ENCODE measurements at places on chromosomes 4 and X. TPM values are rescaled to one million over a fixed set of nuclear protein-coding genes. Genes with fewer than 3 reads are reported as not detected.

Gene RTL5
- total RNA-seq = not detected

Gene EGFL6
- total RNA-seq = not detected

Gene UBL4A
- total RNA-seq = 61.7 TPM

Gene DOCK11
- total RNA-seq = 5.3 TPM

Gene BANK1
- total RNA-seq = not detected

Gene FAM47A
- not detected for total RNA-seq

Gene FAM47C
- total RNA-seq = not detected

Gene SOWAHB
- not detected for total RNA-seq

Gene UTP14A
- total RNA-seq = 53.5 TPM

Gene TIGD2
- total RNA-seq = 10.3 TPM

DNA sequence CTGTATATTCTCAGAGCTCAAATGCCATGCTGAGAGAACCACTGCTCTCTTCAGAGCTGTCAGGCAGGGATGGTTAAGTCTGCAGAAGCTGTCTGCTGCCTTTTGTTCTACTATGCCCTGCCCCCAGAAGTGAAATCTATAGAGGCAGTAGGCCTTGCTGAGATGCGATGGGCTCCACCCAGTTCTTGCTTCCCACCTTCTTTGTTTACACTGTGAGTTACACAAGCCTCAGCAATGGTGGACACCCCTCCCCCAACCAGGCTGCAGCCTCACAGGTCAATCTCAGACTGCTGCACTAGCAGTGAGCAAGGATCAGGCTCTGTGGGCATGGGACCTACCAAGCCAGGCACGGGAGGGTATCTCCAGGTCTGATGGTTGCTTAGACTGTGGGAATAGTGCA, 271.6 kb downstream of the CENPC start:
- no peak for DNase-seq

DNA sequence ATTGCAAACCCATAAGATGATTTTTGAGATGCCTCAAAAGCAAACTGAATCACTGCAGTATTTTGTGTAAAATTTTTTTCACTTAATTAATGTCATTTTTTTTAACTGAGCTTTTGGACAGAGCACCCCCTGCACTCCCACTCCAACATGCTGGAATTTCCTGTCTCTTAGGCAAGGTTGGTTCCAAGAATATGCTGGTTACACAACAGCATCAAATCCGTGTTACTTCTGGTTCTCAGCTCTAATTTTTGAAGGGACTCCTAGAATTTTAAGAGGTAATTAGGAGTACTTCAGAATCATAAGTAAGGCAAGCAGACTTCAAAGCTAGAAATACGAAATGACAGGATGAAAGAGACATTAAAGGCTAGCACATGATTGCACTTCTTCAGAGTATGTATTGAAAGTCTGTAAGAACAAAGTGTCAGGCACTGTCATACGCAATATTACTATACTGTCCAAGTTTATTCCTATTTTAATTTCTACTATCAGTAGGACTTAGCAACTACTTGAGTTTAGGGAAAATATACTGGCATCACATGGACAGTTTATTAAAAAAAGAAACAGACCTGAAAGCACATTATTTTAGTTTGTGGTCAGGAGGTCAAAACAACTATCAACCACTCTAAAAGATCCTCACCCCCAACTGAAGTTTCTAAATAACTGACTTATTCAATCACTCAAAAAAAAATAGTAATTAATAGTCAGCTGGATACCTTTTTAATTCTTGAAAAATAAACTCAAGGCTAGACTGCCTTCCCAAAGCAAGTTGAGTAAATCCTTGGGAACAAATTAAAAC, 1.6 kb upstream of the JCHAIN start:
- no peak for DNase-seq

GRCh38 chr4:119184128-119184527, 28.4 kb upstream of the USP53 start:
- DNase-seq = no peak

DNA sequence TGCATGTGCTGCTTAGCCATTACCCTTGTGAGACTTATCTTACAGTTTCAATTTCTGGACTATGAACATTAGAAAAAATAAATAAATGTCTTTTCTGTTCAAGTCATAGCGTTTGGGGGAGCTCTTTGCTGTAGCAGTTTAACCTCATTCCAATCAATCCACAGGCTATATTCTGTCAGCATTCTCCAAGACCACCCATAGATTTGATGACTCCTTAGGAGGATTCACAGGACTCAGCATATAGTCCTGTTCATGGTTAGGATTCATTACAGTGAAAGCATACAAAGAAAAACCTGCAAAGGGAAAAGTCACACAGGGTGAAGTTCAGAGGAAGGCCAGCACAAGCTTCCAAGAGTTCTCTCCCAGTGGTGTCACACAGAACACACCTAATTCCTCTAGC, 180.5 kb downstream of the ADAMTS3 start:
- no peak for DNase-seq

DNA sequence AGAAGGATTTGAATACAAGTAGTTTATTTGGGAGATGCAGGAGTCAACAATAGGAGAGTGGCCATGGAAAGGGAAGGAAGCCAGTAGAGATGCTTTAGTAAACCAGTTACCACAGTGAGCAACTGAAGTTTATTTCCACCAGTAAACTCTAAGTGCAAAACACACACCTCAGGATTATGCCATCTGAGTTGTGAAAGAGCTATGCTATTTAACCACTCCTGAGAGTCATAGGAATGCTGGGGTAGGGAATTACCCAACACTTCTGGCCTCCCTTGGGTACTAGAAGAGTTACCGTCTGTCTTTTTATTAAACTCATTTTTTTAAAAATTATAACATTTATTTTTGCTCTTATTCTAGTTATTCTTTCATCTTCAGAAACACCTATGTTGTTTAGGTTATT, 834.6 kb upstream of the AMOT start:
- DNase-seq = no peak

DNA sequence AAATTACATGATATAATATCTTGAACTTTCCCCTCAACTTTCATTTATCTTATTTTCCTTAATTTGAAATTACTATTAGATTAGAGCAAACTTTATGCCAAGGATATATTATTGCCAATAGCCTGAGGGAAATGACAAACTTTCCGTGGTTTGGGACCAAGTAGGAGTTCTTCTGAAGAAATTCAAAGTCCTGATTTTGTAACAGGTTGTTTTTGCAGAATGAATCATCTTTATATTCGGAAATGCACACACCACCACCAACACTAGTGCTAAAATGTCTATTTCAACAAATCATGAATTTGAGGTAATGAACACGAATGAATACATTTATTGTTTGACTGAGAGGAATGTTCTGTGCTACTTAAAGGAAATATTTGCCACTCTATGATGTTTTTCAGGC, 226.7 kb downstream of the GRIA2 start:
- DNase-seq = peak; percentile 28

DNA sequence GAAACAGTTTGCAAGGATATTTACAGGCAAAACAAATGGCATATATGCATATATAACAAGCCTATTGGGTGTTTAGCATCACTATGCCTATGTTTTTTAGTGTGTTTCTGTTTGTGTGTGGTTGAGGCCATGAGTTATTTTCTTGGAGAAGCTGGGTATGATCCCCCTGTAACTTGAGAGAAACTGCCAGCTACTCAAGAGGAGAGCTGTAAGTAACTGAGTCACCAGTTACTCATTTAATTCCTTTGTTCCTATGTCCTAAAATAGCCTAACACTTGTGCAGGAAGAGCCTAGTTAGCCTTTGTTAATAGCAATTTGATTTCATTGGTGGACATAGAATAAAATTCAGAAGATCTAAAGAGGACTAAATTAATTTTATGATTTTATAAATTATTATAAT, 79.1 kb downstream of the PWWP3B start:
- DNase-seq = peak; percentile 79

DNA sequence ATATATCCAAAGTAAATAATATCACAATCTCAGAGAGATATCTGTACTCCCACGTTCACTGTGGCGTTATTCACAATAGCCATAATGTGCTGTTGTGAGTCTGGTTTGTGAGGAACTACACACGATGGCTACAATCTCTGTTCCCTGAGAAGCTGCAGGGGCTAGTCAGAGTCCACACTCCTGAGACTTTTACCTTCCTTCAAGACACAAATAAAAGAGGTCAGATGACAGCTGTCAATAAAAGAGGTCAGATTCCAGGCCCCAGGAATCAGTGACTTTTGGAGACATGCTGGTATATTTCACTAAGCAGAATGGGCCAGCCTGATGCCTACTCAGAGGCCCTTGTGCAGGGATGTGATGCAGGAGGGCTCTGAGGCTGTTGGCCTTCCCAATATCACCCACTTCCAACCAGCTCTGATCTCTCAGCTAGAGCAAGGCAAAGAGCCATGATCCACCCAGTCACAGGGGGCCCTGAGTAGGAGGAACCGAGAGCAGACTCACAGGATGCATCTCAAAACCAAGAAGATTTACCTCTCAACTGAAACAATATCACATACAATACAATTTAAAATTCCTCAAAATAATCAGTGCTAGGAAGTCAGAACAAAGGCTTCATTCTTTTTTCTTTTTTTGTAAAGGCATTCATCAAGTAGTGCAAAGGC, 13.8 kb downstream of the FRYL start:
- DNase-seq = no peak

GRCh38 chrX:134603806-134604700, 54.2 kb downstream of the PLAC1 start:
- peak; percentile 78 for DNase-seq

DNA sequence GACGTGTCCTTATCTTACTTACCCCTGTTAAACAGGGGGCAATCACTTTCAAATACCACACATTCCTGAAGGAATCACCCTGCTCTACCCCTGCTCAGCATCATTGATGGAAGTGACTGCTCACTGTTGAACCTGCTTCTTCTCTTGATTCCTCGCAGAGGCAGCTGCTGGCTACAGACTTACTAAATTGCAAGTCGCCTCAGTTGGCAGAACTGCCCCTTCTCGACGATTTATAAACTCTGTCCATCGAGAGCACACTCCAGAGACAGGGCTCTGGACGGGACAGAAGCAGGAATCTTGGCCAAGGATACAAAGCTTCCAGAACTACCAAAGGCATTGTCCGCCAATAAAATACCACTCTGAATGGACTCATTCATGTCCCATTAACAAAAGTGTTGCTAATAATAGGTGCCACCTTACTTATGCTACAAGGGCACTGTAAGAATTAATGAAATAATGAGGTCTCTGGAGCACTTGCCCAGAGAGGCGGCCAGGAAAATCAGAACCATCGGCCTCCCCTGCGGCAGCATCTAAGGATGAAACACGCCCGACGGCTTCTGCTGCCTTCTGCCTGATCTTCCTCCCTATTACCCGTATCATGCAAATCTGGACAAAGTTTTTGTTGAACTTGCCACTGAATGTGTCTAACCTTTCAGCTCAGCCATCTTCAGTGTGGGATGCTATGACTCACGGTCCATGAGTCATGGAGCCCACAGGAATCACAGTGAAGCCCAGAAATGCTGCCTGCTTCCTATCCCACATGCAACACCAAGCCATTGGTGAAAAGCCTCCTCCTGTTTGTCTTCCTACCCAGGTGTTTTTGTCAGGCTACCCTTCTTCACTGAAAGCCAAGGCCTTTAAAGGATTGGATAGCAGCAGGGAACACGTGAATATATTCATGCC, 164.9 kb downstream of the MAML3 start:
- peak; percentile 99 for DNase-seq

GRCh38 chr4:1179089-1179441, 6.7 kb upstream of the SPON2 start:
- DNase-seq = no peak

- peak; percentile 58 for DNase-seq
These were observed 367.3 kb downstream of the CHIC1 start for GRCh38 chrX:73930300-73930699.

DNA sequence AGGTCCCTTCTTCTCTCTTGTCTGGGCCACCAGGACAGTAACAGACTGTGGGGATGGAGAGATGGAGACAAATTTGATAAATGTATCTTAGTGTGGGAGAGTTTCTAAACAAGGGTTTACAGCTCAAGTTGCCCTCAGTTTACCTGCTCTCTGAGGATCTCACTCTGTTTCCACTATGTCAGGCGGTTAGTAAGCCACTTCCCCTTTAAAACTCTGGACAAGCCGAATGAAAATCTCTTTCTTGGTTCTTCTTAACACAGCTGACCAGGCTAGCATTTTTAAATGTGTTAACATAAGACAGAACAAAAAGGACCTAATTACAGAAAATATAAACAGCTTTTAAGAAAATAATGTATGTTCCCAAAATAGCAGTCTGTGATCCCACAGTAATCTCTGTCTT, 2.9 kb upstream of the SCARB2 start:
- no peak for DNase-seq

- DNase-seq = no peak
These were observed 59.2 kb upstream of the PARM1 start for GRCh38 chr4:74873545-74874301.

GRCh38 chr4:139934057-139934707, 219.8 kb downstream of the MAML3 start:
- DNase-seq = no peak

DNA sequence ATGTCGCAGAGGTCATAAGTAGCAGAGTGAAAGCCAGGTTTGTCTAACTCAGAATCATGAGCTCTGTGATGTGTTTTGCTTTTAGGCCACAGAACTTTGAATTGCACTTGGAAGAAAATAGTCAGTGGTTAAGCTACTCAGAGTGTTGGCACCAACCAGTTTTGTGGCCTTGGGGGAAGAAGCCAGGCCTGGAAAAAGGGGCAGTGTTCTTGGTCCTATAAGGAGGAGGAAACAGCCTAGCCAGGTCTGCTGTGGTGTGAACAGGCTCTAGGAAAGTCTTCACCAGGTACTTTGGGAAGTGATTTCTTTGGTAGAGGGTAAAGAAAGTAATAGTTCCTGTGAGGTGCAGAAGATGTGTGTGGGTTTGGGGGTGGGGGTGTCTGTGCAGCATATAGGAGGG, 49.2 kb downstream of the FHIP1A start:
- no peak for DNase-seq

GRCh38 chrX:154121961-154122360, 22.1 kb upstream of the OPN1LW start:
- no peak for DNase-seq

DNA sequence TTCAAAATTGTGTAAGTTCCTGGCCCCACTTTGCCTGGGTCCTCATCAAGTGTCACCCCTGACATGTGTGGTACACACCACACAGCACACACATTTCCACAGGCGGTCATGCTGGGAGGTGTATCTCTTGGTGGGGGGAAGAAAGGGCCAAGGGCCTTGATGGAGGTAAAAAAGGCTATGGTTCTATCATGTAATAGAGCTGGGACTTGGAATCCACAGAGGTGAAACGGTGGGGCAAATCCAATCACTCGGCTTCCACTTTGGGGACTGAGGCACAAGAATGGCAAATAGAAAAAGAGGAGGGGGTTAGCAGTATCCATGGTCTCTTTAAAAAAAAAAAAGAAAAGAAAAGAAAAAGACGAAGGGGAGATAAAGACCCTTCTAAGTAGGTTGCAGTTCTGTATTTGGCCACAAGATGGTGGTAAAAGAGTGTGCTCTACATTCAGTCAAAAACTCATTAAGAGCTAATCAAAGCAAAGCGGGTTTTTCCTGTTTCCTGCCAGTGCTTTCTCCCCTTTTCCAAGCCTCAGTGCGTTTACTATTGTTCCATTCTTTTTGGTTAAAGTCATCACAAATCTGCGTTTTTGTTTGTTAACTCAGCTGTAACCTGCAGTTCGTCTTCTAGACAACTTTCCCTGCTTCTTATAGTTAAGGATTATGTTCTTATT, 37.0 kb upstream of the ATP6AP2 start:
- peak; percentile 0 for DNase-seq

GRCh38 chrX:93422693-93423092, 250.7 kb downstream of the NAP1L3 start:
- DNase-seq = peak; percentile 19

GRCh38 chrX:108091878-108092291, 307 bp downstream of the ATG4A start:
- no peak for DNase-seq

- no peak for DNase-seq
These were observed 49.4 kb downstream of the LPAR4 start for GRCh38 chrX:78796916-78797315.

GRCh38 chr4:159446266-159446976, 343.5 kb downstream of the RAPGEF2 start:
- peak; percentile 72 for DNase-seq
